ENCODE measurements at places on chromosomes 5 and 9.

GRCh38 chr5:54049144-54049543 lies 261.2 kb downstream of the ARL15 start:
- DNase-seq: no peak

DNA sequence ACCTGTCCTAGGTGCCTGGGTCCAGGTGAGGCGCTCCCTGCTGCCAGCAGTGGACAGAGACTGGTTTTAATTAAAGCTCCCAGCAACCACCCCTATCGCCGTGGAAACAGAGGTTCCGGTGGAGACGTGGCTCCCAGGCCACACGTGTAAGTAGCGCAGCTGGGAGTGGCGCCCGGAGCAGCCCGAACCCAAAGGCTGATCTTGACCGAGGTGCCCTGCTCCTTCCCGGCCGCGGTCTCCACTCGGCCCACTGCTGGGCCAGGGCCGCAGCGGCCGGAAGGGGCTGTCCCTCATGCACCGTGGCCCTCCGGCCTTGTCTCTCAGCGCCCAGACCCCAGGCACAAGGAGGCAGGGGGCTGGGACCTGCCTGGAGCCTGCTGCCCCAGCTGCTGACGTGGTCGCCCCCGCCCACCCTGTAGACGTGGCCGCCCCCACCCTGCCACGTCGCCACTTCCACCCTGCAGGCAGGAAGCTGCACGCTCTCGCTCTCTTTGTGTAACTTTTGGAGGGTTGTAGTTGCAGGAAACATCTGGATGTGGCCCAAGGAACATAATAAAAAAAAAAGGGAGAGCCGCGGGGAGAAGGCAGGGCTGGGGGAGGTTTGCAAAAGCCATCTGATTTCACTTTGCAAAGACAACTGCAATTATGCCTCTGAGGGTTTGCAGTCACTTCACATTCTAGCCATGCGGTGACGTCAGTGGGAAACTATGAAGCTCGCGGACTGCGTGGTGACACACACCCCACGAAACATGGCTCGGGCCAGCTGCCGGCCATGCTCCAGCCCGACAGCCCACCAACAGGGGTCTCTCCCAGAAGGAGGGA lies 129.9 kb downstream of the RXRA start:
- peak; percentile 70 for DNase-seq

DNA sequence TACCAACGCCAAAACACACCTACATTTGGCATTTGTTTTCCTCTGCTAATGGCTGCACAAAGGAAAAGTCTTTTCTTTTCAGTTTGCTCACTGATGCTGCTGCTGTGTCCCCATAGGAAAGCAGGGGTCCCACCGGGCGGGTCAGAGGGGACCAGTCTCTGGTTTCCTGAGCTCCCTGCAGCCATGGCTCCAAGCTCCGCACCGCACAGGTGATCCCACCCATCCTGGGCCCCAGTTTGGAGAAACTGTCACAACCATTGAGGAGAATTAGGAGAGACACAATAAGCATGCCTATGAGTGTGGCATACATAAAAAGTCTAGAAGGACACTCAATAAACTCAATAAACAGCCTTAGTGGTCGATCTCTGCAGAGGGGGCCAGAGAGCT lies 19.9 kb downstream of the MED10 start:
- DNase-seq: no peak

GRCh38 chr9:75636427-75637045 lies 253.9 kb upstream of the PCSK5 start:
- DNase-seq: no peak

DNA sequence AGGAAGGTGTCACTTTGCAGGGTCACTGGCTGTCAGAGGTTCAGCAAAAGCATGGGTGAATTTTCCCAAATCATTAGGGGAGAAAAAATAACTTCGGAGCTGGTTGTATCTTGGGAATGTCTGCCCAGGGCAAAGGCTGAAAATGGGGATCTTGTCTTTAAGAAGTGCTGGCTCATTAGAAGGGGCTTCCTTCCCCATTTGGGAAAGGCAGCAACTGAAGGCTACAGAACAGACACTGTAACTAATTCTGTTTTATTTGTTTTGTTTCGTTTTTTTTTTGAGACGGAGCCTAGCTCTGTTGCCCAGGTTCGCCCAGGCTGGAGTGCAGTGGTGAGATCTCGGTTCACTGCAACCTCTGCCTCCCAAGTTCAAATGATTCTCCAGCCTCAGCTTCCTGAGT lies 70.3 kb upstream of the PCA3 start:
- no peak for DNase-seq

- no peak for DNase-seq
Observed at GRCh38 chr5:142720641-142721271, 34.9 kb upstream of the FGF1 start.

DNA sequence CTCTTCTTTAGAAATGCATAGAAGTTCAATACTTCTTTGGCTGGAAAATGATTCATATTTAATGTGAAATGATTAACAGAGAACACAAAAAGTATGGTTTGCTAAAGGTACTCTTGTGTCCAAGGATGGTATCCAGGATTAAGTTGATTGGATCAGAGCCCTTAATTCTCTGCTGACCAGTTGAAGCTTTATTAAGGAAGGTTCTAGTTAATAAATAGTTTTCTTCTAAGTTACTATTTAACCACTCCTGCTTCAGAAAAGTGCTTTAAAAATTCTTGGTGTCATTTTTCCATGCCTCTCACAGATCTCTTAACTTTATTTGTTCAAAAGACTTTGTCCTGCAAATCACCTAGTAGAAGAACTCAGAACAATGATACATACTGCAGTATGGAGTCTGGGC lies 134.3 kb downstream of the MEF2C start:
- no peak for DNase-seq

GRCh38 chr5:97998941-97999340 lies 774.5 kb upstream of the RGMB start:
- no peak for DNase-seq

DNA sequence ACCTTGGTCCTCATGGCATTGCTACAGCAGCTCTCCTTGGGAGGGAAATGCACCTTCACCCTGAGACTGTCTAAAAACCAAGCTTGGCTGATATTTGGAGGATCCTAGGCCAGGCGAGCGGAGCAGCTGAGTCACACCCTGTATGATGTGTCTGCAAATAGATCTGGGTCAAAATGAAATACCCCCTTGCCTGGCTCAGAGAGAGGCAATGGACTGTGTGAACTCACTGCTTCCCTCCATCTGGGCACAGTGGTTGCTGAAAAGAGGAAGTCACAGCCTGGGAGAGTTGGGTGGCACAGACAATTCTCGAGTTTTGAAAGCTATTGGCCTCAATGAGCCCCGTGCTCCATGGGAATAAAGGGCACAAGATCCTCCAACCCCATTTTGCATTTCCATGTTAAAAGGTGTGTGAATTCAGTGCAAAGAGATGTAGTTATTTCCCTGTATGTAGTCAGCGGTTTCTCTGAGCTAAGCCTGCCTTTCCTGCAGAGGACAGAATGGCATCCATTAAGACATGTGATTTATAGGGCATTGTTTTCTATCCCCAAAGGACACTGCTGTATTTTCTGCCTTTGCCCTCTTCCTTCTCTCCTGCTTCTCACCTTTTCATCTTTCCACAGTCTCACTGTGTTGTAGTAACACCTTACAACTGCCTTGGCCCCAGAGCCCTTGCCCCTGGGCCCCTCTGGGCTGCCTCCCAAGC lies 177.2 kb downstream of the GADD45G start:
- DNase-seq: no peak

GRCh38 chr5:173866243-173866857 lies 21.8 kb upstream of the CPEB4 start:
- no peak for DNase-seq

GRCh38 chr5:159409801-159410200 lies 79.5 kb upstream of the IL12B start:
- DNase-seq: no peak

GRCh38 chr9:137672907-137673791 lies 54.3 kb downstream of the EHMT1 start:
- no peak for DNase-seq

GRCh38 chr5:110414360-110414759 lies 312.1 kb downstream of the TMEM232 start:
- no peak for DNase-seq

GRCh38 chr5:115487756-115488155 lies 56.8 kb downstream of the FEM1C start:
- DNase-seq: no peak

DNA sequence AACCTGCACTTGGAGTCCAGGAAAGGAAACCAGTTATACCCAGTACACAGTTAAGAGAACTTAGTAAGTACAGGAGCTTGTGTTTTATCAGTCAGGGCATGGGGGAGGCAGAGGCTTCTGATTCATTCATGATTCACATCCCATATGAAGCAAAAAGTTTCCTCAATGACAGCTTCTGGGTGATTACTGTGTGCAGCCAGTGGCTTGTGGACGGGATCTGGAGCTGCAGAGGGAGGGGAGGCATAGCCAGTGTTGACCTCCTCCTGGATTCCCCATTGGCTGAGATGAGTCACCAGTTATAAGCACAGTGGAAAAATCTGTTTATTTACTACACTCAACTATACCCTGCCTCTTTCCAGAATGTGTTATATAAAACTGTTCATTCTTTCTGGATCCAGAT lies 17.7 kb downstream of the IL31RA start:
- DNase-seq: no peak

DNA sequence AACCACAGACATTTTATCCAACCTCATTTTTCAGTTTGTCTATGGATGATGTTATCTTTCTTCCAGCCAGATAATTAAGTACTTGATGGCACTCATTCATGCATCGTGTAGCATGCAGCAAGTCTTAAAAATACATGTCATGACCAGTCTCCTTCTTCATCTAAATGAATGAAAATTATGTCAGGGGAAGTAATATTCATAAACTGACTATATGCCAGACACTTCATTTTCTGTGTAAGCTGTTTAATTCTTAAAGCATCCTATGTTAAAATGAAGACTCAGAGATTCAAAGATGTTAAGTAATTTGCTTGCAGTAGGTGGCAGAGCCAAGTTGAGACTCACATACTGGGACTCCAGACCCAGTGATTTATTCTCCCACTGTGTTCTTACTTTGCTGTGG lies 181.7 kb upstream of the CD180 start:
- no peak for DNase-seq

DNA sequence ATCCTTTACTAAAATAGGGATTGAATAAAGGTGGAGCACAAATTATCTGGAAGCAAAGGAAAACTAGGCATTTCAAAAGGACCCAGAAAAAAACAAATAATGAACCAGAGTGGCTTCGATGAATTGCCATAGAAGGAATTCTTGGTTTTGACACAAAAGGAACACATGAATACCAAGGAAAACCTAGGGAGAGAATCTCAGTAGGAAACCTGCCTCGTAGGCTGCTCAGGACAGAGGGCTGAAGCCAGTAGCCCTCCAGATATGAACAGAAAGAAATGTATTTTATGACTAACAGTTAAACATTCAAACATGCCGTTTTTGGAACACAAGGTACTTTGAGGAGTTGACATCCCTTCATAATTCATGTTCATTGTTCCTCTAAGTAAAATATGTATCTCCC lies 245.5 kb downstream of the SLF1 start:
- DNase-seq: no peak

DNA sequence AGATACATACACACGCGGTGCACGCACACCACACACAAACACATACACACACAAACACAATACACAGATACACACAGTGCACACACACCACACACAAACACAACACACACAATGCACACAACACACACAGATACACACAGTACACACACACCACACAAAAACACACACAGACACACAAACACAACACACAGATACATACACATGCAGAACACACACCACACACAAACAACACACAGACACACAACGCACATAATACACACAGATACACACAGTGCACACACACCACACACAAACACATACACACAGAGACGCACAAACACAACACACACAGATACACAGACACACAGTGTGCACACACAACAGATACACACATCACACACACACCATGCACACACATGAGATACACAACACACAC lies 5.9 kb upstream of the CCDC187 start:
- no peak for DNase-seq

- DNase-seq: no peak
Observed at GRCh38 chr5:32538031-32538547, 47.3 kb upstream of the SUB1 start.

DNA sequence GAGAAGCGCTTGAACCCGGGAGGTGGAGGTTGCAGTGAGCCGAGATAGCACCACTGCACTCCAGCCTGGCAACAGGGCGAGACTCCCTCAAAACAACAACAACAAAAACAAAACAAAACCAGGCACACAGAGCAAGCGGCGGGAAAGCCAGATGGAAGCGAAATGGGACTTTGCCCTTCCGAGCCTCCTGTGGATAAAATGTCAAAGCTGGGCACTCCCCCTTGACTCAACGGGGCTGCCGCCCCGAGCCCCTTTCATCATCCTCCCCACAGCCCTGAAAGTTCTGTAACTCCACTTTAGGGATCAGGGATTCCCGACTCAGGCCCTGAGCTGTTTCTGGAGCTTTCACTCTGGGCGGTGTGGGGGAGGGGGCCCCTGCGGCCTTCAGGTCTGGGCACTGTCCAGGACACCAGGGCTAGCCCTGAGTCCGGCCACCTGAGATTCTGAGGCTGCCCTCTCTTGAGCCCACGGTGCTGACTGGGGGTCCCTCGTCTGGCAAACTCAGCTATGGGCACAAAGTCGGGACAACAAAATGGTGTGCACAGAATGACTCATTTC lies 30.6 kb upstream of the OBP2B start:
- no peak for DNase-seq

DNA sequence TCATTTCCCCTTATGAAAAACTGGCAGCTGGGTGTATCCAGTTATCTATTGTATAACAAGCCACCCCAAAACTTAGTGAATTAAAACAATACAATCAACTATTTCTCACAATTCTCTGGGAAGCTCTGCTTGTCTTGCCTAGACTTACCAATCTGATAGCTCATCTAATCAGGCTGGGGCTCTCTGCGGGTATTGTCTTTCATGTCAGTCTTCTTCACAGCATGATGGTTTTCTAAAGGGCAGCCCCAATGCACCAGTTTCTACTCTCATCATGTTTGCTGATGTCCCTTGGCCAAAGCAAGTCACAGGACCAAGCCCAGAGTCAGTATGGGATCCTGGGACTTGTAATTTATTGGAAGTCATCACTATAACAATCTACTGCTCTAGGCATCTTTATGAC lies 433.5 kb downstream of the KIAA0825 start:
- no peak for DNase-seq

DNA sequence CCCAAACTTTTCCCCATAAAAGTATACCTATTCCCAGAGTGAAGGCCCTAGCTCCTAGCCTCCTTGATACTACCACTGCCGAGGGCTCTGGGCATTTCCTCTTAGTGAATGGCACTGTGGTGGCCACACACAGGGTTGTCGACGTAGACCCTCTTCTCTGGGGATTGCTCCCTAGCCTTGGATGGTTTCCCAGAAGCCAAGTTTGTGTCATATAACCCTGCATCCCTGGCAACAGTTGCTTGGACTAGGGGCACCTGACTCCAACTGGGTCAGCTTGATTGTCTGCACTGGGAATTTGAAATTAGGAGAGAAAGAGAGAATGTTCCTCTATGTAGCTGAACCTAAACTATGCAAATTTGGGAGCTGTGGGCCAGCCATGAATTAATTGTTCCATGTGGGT lies 32.3 kb upstream of the KIF2A start:
- no peak for DNase-seq

- no peak for DNase-seq
Observed at GRCh38 chr5:94103514-94104245, 362.3 kb upstream of the POU5F2 start.
